ENCODE measurements at places on chromosomes 1 and 21.

GRCh38 chr1:16191309-16191708, 21.1 kb downstream of the ARHGEF19 start:
- no peak for DNase-seq

DNA sequence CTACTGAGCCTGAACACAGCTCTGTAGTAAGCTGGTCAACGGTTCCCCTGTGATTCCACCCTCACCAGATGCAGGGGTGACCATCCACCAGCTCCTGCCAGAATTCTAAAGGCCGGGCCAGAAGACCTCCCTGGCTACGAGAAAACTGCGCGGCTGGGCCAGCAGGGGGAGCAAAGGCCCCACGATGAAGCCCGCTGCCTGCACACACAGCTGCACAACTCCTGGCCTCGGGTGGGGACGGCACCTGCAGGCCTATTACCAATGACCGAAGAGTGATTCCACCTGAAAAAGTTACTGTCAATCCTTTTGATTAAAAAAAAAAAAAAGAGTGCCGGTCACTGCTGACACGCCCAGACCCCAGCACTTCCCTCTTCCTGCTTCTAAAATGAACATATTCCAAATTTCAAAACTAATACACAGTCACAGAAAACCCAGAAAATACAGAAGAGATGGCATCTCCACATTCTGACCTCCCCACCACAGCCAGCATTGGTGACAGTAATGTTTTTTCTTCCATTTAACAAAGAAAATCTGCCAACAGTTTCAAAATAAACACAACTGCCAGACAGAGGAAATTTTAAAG, 49.8 kb upstream of the RIPK4 start:
- DNase-seq: peak; percentile 40

DNA sequence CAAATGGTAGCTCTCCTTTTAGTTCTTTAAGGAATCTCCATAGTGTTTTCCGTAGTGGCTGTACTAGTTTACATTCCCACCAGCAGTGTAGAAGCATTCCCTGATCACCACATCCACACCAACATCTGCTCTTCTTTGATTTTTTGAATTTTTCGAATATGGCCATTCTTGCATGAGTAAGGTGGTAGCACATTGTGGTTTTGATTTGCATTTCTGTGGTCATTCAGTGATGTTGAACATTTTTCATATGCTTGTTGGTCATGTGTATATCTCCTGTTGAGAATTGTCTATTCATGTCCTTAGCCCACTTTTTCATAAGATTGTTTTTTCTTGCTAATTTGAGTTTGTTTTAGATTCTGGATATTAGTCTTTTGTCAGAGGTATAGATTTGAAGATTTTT, 84.6 kb upstream of the B3GALT2 start:
- DNase-seq: no peak

DNA sequence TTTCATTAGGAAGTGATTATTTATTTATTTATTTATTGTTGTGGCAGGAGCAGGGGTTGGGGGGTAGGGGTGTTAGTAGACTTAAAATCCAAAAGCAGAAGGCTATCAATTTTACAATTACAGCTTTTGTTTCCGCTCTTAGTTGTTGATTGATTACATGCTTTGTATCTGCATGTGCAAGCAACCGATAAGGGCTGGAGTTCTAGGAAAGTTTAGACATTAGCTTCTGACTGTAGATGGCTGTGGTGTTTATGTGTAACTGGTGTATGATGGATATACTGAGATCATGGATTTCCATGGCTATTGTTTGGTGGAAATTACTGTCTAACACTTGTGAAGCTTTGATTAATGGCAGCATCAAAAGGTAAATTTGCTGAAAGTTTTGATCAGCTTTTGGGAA, 2.8 kb downstream of the ST6GALNAC5 start:
- no peak for DNase-seq

DNA sequence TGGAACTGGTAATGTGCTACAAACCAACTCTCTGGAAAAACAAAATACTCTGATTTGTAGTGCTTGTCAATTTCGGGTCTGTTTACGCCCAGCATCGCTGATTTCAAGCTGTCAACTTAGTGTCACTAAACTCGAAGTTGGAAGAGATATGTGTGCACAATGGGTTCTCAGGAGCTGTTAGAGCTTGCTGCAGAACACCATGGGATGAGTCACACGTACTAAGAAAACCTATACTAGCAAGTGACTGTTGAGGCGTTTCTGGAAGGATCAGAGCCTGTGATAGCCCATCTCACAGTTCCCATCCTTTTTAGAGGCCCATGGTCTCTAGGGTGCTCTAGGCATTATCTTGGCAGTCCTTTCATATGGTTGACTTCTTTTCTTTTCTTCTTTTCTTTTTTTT, 14.3 kb downstream of the GMEB1 start:
- no peak for DNase-seq

GRCh38 chr1:166272851-166273250, 106.0 kb upstream of the FAM78B start:
- no peak for DNase-seq

- DNase-seq: no peak
Measured at GRCh38 chr1:11285883-11286734, 13.1 kb downstream of the UBIAD1 start.

- DNase-seq: no peak
Measured at GRCh38 chr1:53689736-53690326, 49.1 kb downstream of the GLIS1 start.

DNA sequence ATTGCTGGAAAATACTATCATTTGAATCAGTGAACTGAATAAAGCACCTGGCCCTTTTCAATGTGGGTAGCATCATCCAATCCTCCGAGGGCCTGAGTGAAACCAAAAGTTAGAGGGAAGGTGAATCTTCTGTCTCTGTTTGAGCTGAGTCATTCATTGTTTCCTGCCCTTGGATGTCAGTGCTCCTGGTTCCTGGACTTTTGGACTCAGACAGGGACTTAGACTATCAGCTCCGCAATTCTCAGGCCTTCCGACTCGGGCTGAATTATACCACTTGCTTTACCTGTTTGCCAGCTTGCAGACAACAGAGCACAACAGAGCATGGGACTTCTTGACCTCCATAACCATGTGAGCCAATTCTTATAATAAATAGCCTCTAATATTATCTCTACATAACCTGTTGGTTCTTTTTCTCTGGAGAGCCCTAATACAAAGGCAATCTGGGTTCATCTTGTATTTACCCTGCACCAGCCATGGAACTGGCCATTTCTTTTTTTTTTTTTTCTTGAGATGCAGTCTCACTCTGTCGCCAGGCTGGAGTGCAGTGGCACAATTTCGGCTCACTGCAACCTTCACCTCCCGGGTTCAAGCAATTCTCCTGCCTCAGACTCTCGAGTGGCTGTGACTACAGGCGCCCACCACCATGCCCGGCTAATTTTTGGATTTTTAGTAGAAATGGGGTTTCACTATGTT, 19.2 kb upstream of the VASH2 start:
- DNase-seq: no peak

- no peak for DNase-seq
Measured at GRCh38 chr1:211336775-211337174, 10.1 kb downstream of the TRAF5 start.

- DNase-seq: no peak
Measured at GRCh38 chr1:116794371-116794770, 40.1 kb downstream of the CD2 start.

DNA sequence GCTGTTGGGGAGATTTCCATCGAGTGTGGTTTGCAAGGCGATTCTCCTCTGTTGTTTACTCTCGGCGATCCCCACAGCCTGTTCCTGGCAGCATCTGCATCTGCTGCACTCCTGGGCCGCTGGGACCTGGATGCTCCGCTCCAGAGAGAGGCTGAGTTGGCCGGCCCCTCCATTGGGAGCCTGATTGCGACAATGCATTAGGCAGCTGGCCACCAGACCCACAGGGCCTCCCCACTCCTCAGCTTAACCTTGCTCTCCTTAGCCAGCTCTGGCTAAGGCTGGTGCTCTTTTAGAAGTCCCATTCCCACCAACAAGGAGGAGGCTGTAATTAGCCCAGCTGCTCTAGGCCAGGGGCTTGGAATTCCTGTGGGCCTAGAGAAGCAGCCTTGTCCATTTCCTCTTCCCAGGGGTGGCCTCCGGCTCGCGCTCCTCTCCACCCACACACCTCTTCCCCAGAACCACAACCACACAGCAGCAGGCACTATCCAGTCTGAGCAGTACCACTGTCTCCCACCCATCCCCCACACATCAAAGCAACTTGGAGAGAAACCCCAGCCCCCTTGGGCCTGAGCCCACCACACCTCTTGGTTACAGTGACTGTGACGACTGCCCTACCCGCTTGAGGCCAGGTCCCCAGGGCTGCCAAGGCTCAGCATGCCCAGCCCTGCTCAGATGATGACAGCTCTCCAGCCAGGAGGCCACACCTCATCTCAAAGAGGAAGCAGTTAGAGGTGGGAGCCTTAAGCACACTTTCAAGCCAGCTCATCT, 193.8 kb upstream of the EDN2 start:
- no peak for DNase-seq

All from activated CD8-positive, alpha-beta memory T cell treated with anti-CD3 and anti-CD28 coated beads for 1 hour (primary cell).